Stimulated activated CD8-positive, alpha-beta memory T cell treated with anti-CD3 and anti-CD28 coated beads, Interleukin-7, amount 100 ng/mL, for 1 hour (primary cell): ENCODE measurements at places on chromosomes 2 and 18.

GRCh38 chr18:33644494-33644893, 66.5 kb downstream of the ASXL3 start:
- DNase-seq, result no peak

GRCh38 chr18:2654928-2655177, 673 bp upstream of the SMCHD1 start:
- peak; percentile 73 for DNase-seq

DNA sequence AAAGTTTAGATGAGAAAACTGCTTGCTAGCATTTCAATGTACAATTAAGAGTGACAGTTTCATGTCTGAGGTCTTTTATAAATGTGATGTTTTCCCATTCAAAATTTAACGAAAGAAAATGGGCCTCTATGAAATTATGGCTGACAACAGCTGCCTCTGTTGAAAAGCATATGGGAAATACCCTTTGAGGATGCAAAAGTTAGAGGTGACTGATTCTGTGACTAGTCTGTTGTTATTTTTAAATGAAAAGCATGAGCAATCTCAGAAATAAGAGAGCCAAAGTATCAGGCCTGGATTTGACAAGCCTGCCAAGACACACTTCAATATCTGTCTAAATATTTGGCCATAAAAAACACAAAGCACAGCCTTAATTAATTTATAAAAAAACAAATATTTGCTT, 580.8 kb downstream of the ERBB4 start:
- DNase-seq, result no peak

DNA sequence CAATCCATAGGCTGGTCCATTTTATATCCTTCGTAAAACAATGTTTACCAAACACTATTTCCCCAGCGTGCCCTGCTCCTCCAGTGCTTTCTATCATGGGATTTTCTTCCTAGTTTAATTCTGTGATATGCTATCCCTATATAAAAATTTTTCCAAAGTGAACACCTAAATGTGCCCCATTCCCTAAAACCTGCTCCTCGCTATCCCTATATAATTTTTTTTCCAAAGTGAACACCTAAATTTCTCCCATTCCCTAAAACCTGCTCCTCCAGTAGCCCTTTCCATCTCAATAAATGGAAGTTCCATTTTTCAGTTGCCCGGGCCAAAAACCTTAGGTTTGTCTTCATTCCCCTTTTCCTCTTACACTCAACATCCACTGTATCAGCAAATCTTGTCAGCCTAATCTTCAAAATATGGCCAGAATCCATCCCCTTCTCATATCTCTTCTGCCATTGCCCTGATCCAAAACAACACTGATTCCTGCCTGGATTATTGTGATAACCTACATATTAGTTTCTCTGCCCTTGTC, 26.1 kb downstream of the APOB start:
- no peak for DNase-seq

GRCh38 chr2:241482126-241482955, 26.0 kb downstream of the STK25 start:
- no peak for DNase-seq

DNA sequence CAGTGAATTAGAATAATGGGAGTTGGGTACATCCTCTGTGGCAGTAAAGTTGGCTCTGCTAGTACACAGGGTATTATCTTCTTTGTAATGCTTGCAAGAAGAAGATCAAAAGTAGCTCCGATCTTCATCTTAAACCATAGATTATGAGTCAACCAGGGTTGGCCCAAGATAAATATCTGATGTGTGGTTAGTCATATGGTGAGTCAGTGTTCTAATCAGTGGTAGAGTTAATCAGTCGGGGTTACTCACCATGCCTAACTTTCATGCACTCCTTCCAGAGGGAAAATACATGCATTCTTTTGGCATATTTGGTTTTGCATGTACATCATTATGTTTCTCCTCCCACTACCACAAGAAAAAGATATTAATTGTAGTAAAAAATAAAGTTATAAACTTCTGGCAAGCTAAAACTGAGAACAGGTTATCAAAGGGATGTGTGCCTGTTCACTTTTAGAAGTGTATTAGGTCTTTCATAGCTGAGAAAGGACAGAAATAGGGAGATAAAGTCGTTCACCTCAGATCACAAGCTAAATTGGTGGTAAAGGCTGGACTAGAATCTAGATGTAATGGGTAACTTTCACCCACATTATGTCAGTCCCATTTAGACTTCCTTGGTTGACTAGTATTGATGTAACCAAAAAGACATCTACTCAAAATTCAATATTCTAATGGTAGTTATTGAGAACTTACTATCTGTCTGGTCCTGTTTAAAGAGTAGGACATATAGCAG, 684.4 kb downstream of the IRS1 start:
- DNase-seq, result no peak

GRCh38 chr2:172358691-172359556, 68.5 kb upstream of the ITGA6 start:
- DNase-seq, result no peak

- no peak for DNase-seq
These were observed 103.0 kb downstream of the QPCT start for GRCh38 chr2:37447446-37447845.

DNA sequence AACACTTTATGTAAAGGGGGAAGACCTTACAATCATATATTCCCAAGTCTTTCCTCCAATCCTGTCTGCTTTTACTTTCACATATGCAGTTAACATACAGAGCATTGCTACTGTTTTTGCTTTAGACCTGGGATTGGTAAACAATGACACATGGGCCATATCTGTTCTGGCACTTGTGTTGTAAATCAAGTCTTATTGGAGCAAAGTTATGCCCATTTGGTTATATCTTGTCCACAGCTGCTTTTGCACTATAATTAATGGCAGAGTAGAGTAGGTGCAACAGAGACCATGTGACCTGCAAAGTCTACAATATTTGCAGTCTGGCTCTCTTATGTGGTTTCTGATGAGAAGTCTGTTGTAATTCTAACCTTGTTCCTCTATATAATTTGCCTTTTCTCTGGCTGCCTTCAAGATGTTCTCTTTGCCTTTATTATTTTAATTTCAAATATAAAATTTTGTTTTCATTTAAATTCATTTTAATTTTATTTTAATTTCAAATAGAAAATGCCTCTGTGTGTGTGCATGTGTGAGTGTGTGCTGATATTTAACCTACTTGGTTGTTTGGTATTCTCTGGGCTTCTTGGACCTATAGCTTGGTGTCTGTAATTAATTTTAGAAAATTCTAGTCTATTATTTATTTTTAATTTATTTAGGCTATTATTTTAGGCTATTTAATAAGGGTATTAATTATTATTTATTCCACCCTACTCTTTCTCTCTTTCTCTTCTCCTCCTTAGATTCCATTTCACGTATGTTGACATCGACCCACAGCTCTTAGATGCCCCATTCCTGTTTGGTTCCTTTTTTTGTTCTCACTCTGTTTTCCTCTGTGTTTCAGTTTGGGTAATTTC, 16.8 kb upstream of the LPIN1 start:
- no peak for DNase-seq

DNA sequence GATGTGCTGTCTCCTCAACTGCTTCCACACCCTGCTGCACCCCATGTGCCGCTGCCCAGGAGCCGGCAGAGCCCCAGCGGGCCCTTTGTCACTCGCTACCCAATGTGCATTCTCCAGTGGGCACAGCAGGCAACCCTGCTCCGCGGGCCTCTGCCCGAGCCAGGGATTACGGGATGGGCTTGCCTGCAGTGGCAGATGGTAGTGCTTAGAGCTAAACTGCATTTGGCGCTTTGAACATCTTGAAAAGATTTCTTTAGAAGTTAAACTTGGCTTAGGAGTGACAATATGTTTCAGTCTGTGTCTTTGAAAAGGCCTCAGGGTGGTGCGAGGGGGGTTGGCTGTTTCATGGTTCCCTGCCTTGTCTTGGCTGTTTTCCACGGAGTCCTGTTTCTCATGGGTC, 84.0 kb upstream of the BOD1L2 start:
- no peak for DNase-seq

GRCh38 chr18:62347089-62347506, 22.0 kb downstream of the TNFRSF11A start:
- DNase-seq, result no peak

GRCh38 chr2:125227843-125228392, 1202.8 kb downstream of the CNTNAP5 start:
- DNase-seq, result no peak

DNA sequence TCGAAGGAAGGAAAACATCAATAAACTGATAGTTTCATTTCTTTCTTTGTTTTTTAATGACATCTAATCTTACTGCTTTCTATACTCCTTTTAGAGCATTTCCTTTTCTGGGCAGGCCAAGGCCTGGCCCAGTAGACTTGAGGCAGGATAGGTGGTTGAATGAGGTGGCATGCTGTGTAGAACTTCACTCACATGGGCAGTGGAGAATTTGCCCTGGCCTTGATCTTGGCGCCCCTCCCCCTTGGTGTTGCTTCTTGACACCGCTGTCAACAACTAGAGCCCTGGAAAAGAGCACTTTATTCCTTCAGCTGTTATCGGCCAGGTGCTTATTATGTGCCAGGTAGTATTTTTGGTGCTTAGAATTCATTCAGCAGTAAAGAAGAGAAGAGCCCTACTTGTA, 37.4 kb downstream of the XRCC5 start:
- DNase-seq, result no peak

GRCh38 chr2:144424559-144425240, 95.2 kb downstream of the ZEB2 start:
- no peak for DNase-seq

DNA sequence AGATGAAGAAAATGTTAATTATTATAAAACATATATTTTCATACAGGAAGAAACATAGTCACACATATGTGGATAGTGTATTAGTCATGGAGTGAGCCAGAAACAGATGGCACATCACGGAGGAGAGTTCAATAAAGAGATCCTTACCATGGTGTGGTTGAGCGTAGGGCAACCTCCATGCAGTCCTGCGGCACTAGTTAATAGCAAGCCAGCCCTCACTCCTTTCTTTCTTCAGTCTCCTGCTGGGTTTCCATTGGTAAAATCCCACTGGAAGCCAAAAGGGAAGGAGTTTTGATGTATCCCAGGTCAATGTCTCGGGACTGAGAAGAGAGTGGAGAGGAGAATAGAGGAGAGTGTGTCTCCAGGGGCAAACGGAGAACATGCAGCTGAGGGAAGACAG, 328.1 kb downstream of the NR4A2 start:
- DNase-seq, result no peak

GRCh38 chr2:144324446-144325045, 195.4 kb downstream of the ZEB2 start:
- DNase-seq, result no peak

GRCh38 chr2:127408807-127409099, 9.5 kb upstream of the PROC start:
- no peak for DNase-seq

DNA sequence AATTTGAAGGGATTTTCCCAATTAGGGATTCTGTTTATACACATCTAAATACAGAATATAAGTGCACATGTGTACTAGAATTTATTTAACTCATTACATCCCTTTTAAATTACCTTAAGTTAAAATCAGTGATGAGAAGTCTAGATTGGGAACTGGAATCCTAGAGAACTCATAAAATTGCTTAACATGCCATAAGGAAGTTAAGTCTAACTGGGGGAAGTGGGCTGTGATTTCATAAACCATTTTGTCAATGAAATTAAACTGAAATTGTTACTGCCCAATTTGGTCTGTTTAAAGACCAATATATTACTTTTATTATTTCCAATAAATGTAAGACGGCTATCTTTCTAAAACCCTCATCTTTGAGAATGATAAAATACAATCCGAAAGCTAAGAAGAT, 72.3 kb upstream of the CD226 start:
- no peak for DNase-seq

GRCh38 chr2:227308784-227309183, 16.3 kb upstream of the MFF start:
- no peak for DNase-seq

GRCh38 chr18:8689517-8689916, 15.8 kb upstream of the MTCL1 start:
- DNase-seq, result no peak

GRCh38 chr2:101219246-101219645, 33.4 kb upstream of the CNOT11 start:
- DNase-seq, result no peak

GRCh38 chr2:156465573-156465972, 29.4 kb downstream of the GPD2 start:
- DNase-seq, result no peak

GRCh38 chr2:1482253-1482675, 69.0 kb downstream of the TPO start:
- DNase-seq, result no peak

GRCh38 chr2:39736640-39737039, 42.4 kb downstream of the THUMPD2 start:
- DNase-seq, result no peak

GRCh38 chr2:205850132-205850531, 167.8 kb downstream of the NRP2 start:
- DNase-seq, result no peak

- no peak for DNase-seq
These were observed 28.8 kb upstream of the FBXO11 start for GRCh38 chr2:47935071-47935470.

GRCh38 chr2:53903011-53903410, 43.2 kb upstream of the GPR75 start:
- DNase-seq, result no peak

GRCh38 chr2:33130054-33130447, 183.3 kb downstream of the LTBP1 start:
- no peak for DNase-seq

DNA sequence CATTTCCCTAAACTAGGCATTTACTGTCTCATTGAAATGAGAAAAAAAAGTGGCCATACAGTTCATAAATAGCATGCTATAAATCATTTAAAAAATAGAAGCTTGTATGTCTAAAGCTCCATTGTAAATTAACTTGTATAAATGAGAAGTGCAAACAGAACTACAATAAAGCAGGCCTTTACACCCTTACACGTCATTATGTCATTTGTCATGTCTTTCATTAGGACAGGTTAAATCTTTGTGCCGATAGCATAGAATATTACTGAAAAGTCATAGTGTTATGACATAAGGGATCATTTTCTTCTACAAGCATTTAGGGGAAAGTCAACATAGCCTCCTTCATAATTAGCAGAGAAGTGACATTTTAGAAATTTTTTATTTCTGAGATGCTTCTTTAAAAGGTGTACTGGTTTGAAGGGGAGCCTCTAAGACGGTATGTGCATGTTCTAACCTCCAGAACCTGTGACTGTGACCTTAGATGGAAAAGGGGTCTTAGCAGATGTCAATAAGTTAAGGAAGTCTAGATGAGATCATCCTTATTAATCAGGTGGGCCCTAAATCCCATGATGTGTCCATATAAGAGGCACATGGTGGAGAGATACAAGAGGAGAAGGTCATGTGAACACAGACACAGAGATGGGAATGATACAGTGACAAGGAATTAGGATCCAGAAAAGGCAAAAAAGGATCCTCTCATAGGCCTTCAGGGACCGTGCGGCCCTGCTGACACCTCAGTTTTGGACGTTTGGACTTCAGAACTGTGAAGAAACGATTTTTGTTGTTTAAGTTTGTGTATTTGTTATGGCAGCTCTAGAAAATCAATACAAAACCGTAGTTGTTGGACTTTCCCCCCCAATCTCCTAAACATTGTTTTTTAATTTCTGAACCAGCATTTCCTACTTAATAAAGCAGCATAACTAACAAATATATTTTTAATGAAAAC, 863.7 kb downstream of the MBD2 start:
- DNase-seq, result no peak

DNA sequence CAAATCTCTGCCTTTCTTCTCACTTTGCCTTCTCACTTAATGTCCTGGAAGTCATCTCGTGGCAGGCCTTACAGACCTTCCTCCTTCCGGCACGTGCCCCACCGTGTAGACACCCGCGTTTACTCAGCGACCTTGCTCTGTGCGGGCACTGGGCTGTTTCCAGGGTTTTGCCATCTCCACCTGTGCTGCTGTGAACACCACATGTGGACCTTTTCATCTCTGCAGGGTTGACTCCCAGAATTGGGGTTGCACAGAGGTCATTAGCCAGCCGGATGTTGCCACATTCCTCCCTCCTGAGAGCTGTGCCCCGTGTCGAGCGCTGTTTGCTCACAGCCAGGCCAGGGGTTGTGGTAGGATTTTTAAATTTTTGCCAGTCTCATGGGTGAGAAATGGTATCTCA, 25.4 kb downstream of the KCNG2 start:
- no peak for DNase-seq
